Stimulated activated CD8-positive, alpha-beta memory T cell treated with anti-CD3 and anti-CD28 coated beads, Interleukin-15, amount 100 ng/mL, for 4 hours (primary cell): ENCODE measurements at places on chromosomes 3 and 15.

GRCh38 chr3:132538072-132538471, 59.0 kb upstream of the ACKR4 start:
- no peak for DNase-seq

GRCh38 chr3:119697394-119697793, 5.4 kb upstream of the CFAP91 start:
- no peak for DNase-seq

DNA sequence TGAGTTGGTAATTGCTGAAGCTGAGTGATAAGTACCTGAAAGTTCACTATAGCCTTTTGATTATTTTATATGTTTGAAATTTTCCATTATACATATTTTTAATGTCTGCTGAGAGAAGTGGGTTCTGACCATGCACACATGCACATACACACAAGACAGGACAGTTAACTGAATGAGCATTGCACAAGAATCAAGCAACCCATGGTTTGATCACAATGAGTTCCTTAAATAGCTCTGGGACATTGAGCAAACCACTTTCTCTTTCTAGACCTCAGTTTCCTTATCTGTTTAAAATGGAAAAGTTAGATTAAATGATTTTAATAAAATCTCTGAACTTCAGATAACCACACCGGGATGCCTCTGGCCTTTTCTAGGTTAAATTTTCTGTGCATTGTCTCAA, 26.7 kb downstream of the SNTN start:
- no peak for DNase-seq

- no peak for DNase-seq
Measured at GRCh38 chr3:189756582-189757078, 125.4 kb downstream of the TP63 start.

GRCh38 chr15:90316139-90316538, 35.9 kb upstream of the ZNF774 start:
- DNase-seq: no peak

DNA sequence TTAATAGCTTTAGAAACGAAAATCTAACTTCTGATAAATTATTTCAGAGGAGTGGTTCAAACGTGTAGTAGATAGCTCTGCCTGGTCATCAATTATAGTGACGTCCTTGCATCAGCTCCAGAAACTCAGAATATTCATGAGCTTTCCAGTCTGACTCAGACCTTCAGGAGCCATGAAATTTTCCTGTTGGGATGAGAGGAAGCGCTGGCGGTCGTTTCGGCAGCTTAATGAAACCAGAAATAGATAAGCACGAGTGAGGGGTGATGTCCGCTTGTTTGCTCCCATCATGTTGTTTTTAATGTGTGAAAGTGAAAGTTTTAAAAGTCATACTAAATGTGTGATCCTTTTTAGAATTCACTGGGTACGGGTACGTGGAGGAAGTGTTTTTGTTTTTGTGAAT, 141.1 kb downstream of the PGPEP1L start:
- DNase-seq: no peak

DNA sequence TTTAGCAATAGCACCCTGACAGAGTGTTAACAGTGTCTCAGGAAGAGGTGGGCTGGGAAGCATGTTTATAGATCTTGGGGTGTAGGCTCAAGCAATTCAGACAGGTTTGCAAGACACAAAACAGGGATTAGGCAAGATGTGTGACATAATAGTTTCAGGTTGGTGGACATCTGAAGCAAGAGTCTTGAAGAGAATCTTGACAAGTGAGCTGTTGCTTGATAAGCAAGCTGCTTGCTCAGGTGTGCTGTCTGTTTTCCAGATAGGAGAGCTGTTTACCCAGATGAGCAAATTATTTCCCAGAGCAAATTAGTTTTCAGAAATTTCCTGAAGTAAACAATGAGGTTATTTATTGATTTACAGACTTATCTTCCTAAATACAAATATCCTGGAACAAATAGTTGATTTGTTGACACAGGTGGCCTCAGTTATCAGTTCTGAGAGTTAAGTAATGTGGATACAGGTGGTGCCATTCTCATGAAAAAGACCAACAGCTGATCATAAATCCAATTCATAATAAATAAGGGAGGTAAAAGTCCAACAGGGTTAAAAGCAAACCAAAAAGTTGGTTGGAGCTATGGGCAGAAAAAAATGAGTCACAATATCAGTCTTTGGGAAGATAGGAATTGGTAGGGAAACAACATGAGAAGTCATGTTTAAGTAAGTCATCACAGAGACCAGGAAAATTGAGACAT, 437.3 kb downstream of the TBL1XR1 start:
- no peak for DNase-seq
